Bronchial epithelial cell (primary cell): ENCODE measurements at places on chromosomes 2 and 18.

GRCh38 chr18:48098007-48098406 is 167.5 kb upstream of the SMAD2 start:
- peak; percentile 83 for DNase-seq

DNA sequence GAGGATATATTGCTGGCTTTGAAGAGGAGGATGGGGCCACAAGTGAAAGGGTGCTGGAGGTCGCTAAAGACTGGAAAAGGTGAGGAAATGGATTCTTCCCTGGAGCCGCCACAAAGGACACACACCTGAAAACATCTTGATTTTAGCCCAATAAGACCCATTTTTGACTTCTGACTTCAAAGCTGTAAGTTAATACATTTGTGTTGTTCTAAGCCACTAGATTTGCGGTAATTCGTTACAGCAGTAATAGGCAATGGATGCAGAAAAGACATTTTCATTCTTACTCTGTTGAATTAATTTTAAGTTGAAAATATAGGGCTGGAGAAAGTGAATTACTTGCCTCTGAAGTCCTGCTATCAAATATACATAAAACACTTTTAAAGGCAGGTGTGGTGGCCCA is 117.7 kb upstream of the RAB12 start:
- no peak for DNase-seq

DNA sequence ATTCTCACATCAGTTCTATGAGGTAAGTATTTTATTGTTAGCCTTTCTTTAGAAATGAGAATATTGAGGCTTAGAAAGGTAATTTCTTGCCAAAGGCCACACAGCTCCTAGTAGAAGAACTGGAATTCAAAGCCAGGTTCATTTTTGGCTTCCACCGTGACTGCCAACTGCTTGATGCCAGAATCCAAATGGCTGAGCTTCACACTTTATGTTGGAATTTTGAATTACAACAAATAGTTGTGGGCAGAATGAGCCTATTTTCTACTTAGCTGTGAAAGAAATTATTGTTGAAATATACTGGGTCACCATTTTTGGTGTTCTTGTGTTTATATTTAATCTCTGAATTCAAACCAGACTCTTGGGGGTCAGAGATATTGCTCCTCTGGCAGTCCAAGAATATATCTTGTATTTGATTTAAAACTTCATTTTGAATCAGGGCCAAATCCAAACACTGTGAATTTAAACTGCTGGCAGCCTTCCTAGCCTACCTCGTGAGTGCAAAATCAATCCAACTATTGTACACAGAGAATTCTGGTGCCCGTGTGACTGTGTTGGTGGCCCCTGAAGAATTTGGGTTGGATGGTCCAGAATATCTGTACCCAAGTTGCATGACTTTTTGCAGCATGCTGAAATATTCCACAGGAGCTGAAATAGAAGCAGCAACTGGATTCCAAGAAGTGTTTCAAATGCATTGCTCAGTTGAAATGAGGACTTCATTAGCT is 35.6 kb upstream of the LPIN1 start:
- DNase-seq = no peak

DNA sequence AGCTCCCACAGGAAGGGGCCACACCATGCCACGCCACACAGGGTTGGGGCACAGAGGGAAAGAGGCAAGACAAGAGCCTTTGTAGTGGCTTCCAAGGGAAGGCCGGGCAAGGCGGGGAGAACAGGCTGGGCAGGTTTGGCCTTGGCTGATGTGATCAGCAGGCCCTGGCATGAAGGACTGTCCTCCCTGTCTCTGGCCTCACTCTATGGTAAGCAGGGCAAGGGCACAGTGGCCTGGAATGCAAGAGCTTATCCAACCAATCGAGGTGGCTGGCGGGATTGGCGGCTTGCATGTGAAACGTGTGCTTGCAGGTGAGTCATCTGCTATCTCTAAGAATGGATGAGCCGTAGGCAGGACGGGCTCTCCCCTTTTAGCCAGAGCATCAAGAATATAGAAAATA is 6.4 kb upstream of the ATP9B start:
- peak; percentile 95 for DNase-seq

- peak; percentile 16 for DNase-seq
These were observed 506.1 kb downstream of the PARD3B start for GRCh38 chr2:205051417-205051816.

- no peak for DNase-seq
These were observed 269.1 kb downstream of the TMX3 start for GRCh38 chr18:68445668-68446426.

GRCh38 chr18:5961828-5962150 is 66.5 kb upstream of the TMEM200C start:
- DNase-seq = no peak

GRCh38 chr2:85560812-85561279 is 447 bp downstream of the GGCX start:
- no peak for DNase-seq

- DNase-seq = no peak
These were observed 20.6 kb downstream of the ADCY3 start for GRCh38 chr2:24899361-24899910.

DNA sequence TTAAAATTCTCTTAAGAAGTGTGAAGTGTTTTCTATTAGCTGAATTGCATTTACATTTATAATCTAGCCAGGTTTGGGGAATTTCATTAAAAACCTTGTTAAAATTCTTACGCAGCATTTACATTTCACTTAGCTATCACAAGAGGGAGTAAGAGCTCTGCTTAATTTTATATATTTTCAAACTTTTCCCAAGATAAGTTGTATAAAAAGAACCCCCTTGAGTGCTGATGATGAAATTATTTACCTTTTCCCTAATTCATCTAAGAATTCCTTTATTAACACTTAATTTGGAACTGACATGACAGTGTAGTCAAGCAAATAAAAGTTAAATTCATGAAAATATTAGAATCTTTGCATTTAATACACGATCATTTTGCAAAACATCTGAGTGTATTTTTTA is 54.2 kb upstream of the ZSWIM2 start:
- peak; percentile 24 for DNase-seq

GRCh38 chr2:64019083-64019974 is at the start of gene VPS54:
VPS54 (minus strand) TSS chr2:64019428; CDS start chr2:63983999, 35,429 bp downstream.
- peak; percentile 27 for DNase-seq

GRCh38 chr2:181252262-181253148 is 204.7 kb upstream of the ITGA4 start:
- no peak for DNase-seq

- DNase-seq = no peak
These were observed 80.3 kb downstream of the RTN4 start for GRCh38 chr2:54969940-54970338.
